ENCODE measurements at places on chromosomes 3 and 15.

- DNase-seq = no peak
Measured at GRCh38 chr3:10292505-10293419, at the start of gene GHRL. TSS of gene GHRL (minus strand) at chr3:10292947. CDS start at chr3:10290180, 2,767 bp downstream.

- DNase-seq = peak; percentile 7
Measured at GRCh38 chr3:83003917-83004316, 1242.5 kb upstream of the GBE1 start.

GRCh38 chr15:45586601-45587094 is 531 bp upstream of the BLOC1S6 start:
- no peak for DNase-seq

GRCh38 chr3:36302626-36303025 is 77.7 kb upstream of the STAC start:
- DNase-seq = no peak

GRCh38 chr3:40108643-40109042 is 200.9 kb upstream of the EIF1B start:
- no peak for DNase-seq

- no peak for DNase-seq
Measured at GRCh38 chr3:111648991-111649579, 53.9 kb upstream of the ZBED2 start.

GRCh38 chr3:196502775-196503195 is 783 bp downstream of the RNF168 start:
- DNase-seq = peak; percentile 26

DNA sequence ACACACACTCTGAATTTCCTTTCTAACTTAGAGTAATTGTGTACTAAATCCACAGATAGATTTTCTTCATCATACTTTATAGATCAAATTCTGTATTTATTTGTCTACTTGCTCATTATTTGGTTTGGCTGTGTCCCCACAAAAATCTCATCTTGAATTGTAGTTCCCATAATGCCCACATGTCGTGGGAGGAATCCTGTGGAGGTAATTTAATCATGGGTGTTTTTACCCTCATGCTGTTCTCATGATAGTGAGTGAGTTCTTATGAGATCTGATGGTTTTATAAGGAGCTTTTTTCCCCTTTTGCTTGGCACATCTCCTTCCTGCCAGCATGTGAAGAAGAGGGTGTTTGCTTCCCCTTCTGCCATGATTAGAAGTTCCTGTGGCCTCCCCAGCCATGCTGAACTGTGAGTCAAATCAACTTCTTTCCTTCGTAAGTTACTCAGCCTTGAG is 198.3 kb upstream of the TGFBR2 start:
- DNase-seq = no peak

- no peak for DNase-seq
Measured at GRCh38 chr3:32450426-32450825, 52.2 kb downstream of the CMTM6 start.

GRCh38 chr3:51968883-51969678 is 1.8 kb upstream of the PCBP4 start:
- no peak for DNase-seq

- no peak for DNase-seq
Measured at GRCh38 chr15:52511084-52511483, 17.6 kb downstream of the MYO5A start.

- DNase-seq = no peak
Measured at GRCh38 chr3:56197259-56197965, 270.9 kb downstream of the ERC2 start.
